Renal cortex interstitium (tissue), 15 donors: ENCODE measurements at places on chromosomes 13 and 19. TPM values are rescaled to one million over a fixed set of nuclear protein-coding genes. Genes with fewer than 3 reads are reported as not detected.

DNA sequence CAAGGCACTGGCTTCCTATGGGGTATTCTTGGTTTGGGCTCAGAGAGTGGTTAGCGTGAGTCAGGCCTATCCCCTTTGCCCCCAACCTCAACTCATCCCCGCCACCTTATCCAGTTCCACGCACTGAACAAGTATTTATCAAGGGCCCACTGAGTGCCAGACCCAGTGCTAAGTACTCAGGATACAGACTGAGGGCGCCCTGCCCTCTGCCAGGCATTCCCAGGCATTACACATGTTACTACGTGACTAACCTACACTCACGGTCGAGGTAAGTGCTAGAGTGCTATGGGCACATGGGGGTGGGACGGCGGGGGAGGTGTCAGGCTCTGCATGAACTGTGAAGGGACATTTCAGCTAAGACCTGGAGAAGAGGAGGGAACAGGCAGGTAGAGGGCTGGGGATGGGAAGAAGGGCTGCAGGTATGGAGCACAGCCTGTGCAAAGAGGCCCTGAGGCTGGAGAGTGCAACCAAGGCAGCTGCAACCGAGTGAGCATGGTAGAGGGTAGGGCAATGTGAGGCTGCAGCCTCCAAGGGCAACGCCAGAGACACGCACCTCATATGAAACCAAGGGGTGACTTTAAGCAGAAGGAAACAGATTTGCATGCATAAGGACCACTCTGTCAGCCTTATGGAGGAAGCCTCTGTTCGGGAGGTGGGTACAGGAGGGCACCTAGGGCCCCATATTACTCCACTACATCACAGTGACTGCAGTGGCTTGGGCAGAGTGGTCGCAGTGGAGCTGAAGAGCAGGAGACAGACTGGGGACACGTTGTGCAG lies 22.5 kb downstream of the DHRS12 start:
- DNase-seq, result no peak

DNA sequence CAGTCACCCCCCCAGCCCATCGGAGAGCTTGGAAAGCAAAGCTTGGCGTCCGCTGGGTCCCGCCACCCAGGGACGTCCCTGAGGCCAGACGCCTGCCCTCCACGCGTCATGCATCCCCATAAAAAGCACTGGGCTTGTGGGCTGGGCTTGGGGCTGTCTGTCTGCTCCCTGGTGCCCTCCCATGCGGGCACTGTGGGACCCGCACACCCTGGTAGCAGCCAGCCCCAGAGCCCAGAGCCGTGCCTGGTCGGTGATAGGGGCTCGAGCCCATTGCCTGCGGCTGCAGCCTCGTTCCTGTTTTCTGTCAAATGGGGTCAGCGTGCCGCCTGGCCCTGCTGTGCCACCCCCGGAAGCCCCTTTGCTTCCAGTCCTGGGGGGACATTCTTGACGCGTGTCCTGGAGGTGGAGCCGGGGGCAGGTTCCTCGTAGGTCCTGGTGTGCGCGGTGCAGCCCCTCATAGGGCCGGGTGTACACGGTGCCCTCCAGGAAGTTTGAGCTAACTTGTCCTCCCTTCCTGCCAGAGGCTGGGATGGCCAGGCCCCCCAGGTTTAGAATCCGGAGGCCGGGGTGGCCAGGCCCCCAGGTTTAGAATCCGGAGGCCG lies 4.3 kb upstream of the GZMM start:
- no peak for DNase-seq

DNA sequence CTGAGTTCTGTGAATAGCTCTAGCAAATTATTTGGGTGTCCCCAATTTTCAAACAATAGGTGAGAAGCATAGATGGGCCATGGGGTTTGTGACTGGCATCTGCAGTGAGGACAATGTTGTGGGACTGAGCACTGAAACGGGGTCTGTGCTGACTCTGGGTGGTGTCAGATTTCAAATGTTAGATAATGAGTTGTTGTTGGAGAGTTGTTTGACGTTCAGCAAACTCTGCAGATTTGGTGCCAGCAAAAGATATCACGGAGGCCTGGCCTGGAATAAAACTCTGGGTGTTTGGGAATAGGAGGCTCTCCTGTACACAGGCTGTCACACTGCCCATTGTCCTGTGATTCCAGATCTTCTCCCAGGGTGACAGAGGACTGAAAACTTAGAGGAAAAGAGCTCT lies 2.9 kb downstream of the ZNF90 start:
- DNase-seq, result no peak

The RGS9BP gene
- polyA plus RNA-seq, result 0.29 TPM
